ENCODE measurements at places on chromosomes 16 and 17. TPM values are rescaled to one million over a fixed set of nuclear protein-coding genes. Genes with fewer than 3 reads are reported as not detected.

MYADML2 gene
- total RNA-seq: not detected

CTRB1 gene
- 5.3 TPM for total RNA-seq

C1QL1 gene
- not detected for total RNA-seq

MT1G gene
- 1.7 TPM for total RNA-seq

MON1B gene
- 53.8 TPM for total RNA-seq

HIC1 gene
- total RNA-seq: 2.3 TPM

LMF1 gene
- total RNA-seq: 1.5 TPM

TMEM238L gene
- not detected for total RNA-seq

DNA sequence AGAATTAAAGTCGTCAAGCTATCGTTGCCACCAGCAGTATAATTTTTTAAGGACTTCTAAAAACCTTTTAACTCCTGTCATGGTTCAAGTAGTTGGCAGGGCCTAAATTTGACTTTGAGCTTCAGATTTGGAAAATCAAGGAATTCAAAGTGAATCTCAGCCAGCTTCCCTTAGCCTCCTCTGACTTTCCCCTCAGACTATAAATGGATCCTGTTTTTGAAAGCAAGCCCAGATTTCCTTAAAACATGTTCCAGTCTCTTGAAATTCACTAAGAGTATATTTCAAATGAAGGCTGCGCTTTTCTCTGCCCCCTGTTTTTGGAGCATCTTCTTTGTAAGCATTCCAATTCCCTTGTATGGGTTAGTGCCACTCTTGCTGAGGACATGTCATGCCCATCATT is 101.8 kb upstream of the CDH8 start:
- DNase-seq: no peak

DNA sequence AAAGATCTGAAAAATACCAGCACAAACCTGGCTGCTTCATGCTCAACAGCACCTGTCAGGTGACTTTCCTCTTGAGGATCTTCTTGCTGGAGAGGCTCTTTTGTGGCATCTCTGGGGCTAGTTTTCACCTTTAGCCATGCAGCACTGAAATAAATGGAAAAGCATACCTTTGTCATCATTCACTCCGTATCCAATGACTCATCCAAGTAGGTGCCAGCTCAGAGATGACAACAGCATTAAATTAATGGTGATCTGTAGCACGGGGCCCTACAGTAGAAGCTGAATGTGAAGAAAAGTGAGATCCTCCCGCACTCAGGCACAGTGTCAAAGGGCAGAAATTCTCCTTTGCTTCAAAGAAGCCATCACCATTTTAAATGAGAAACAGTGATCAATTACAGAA is 32.2 kb downstream of the KIAA0753 start:
- DNase-seq: no peak

DNA sequence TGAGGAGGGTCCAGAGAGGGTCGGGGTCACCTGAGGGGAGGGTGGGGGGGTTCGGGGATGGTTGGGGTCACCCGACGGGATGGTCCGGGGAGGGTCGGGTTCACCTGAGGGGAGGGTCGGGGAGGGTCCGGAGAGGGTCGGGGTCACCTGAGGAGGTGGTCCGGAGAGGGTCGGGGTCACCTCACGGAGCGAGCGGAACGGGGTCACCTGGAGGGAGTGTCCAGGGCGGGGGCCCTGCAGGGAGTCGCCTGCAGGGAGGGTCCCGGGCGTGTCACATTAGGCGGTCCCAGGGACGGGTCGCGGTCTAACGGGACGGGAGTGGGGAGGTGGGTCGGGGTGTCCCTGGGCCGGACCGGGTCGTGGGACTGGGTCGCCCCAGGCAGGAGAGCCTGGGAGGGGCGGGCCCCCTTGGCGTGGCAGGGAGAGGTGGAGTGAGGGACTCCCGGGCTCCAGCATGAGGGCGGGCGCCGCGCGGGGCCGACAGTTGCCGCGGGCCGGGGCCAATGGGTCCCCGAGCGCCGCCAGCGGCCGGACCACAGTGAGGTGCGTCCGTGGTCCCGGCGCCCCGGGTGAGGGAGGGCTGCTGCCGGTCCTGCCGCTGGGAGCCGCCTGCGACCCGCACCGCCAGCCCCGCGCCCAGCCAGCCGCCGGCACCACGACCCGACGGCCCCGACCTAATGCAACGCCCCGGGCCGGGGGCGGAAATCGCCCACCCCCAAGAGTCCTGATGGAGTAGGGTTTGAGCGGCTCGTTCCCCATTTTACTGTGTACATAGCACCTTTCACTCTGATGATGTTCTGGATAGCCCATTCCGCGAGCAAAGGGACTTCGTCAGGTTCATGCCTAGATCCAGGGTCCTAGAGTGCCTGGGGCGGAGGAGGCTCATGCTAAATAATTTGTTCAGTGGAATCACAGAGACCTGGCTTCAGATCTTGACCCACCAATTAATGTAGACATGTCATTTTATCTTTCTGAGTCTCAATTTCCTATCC is 1.2 kb upstream of the ABCA3 start:
- DNase-seq: no peak

DNA sequence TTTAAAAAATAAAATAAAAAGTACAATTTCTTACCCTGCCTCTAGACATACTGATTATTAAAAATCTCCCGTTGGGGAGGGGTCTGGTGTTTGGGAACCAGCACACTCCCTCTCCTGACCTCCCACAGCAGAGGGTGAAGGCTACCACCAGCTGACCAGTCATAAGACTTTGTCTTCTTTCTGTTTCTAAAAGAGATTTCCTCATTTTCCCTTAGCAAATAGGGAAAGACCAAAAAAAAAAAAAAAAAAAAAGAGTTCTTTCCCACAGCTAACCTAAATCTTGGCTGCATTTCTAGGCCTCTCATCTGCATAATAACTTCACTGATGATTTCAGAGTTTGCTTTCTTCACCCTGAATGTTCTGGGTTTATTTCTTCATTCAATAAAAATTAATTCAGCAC is 30.3 kb downstream of the CDK5RAP3 start:
- no peak for DNase-seq

DNA sequence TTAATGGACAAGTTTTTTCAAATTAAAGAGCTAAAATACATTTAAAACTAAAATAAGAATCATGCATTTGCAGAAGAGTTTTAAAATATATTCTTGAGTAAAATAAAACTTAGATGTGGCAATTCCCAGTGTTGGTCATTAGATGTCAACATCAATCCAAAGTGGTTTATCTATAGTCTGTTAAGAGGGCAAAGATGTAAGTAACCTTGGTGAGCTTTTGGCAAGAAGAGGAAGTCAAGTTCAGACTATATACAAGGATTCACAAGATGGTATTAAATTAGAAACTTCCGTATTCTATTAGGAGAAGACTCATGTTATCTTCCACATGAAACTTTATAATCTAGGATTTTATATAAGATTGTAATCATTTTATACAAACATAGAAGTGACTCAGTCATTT is 73.1 kb downstream of the CEP95 start:
- DNase-seq: no peak

GRCh38 chr16:48559462-48560211 is 50.3 kb downstream of the N4BP1 start:
- DNase-seq: no peak

GRCh38 chr16:69276148-69277115 is 34.7 kb upstream of the VPS4A start:
- DNase-seq: no peak

DNA sequence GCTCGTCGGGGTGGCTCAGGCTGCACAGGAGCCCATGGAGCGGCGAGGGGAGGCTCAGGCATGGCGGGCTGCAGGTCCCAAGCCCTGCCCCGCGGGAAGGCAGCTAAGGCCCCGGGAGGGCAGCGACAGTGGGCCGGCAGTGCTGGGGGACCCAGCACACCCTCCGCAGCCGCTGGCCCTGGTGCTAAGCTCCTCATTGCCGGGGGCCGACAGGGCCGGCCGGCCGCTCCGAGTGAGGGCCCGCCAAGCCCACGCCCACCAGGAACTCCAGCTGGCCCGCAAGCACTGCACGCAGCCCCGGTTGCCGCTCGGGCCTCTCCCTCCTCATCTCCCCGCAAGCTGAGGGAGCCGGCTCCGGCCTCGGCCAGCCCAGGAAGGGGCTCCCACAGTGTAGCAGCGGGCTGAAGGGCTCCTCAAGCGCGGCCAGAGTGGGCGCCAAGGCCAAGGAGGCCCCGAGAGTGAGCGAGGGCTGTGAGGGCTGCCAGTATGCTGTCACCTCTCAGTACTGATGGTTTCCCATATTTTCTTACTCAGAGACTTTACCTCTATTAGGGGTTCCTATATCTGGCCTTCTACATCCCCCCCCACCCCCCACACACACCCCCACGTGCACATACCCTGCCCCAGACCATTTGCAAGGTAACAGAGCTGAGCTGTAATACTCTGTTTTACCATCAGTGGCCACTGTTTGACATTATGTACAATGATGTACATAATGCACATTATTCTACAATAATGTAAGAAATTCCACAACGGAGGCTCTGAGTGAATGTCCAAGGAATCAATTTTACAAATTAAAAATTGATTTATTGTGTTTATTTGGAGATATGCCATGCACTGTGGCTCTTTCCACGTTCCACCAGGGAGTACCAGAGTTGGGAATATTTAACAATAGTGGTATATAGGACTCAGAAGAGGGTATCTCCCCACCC is 3.7 kb upstream of the VAT1L start:
- DNase-seq: peak; percentile 15

GRCh38 chr17:43368740-43369506 is 29.9 kb upstream of the ARL4D start:
- no peak for DNase-seq

- peak; percentile 61 for DNase-seq
Observed at GRCh38 chr17:64387545-64388171, 3.0 kb downstream of the PECAM1 start.

- no peak for DNase-seq
Observed at GRCh38 chr16:59047114-59047513, 313.0 kb upstream of the GOT2 start.

DNA sequence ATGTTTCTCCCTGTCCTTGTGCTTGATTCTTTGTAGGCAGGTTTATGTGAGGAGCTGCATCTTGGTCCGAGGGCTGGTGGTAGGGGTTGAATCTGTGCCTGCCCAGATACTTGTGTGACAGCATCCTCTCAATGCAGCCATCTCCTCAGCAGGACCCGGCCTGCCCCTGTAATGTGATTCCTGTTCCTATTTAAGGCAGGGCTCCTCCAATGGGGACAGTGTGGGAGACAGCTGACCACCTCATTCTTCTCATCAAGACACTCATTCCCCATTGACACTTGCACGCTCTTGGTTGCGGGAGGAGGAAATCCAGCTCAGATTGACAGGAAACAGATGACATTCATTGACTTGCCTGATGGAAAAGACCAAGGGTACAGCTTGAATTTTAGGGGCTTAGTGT is 384.5 kb downstream of the CPPED1 start:
- DNase-seq: no peak

- DNase-seq: no peak
Observed at GRCh38 chr16:8203101-8203500, 387.2 kb downstream of the TMEM114 start.
